Activated T-helper 2 cell treated with anti-CD3 and anti-CD28 coated beads, Interferon-gamma antibody, Interleukin-2, Interleukin-4, amounts not matched to agents 10 μg/mL and 5 μg/mL and 100 μg/mL, durations not matched to agents 14 hours and 24 hours and 36 hours (primary cell): ENCODE measurements at places on chromosomes 12 and 14. TPM values are rescaled to one million over a fixed set of nuclear protein-coding genes. Genes with fewer than 3 reads are reported as not detected.

- no peak overlapping the region for H3K4me3 ChIP-seq
- H3K27me3 ChIP-seq: no peaks in the 10 kb centered on the region
- H3K4me1 ChIP-seq: no peaks in the 10 kb centered on the region
Measured at GRCh38 chr12:59444932-59445331, 150.9 kb upstream of the SLC16A7 start.

- peaks cover 8% of the 10 kb centered on the region for H3K4me1 ChIP-seq
- H3K27me3 ChIP-seq: peaks cover 10% of the 10 kb centered on the region
- no peak overlapping the region for H3K27ac ChIP-seq
- H3K36me3 ChIP-seq: peaks cover under 1% of the 10 kb centered on the region
Measured at GRCh38 chr14:101601606-101602465, 40.5 kb downstream of the DIO3 start.

DNA sequence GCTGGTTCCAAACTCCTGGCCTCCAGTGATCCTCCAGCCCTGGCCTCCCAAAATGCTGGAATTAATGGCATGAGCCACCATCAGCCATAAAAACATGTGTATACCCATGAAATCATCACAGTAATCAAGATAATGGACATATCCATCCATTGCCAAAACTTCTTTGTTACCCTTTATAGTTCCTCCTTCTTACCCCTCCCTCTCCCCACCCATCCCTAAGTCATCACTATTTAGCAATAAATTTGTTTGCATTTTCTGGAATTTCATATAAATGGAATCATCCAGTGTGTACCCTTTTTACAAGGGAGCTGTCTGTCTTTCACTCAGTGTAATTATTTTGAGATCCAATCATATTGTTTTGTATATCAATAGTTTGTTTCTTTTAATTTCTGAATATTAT, 42.4 kb downstream of the RPH3A start:
- no peak overlapping the region for H3K27ac ChIP-seq
- peaks cover 22% of the 10 kb centered on the region for H3K27me3 ChIP-seq
- no peak for DNase-seq
- H3K4me1 ChIP-seq: no peaks in the 10 kb centered on the region
- no peak overlapping the region for H3K4me3 ChIP-seq
- H3K36me3 ChIP-seq: no peaks in the 10 kb centered on the region

- peaks cover 21% of the 10 kb centered on the region for H3K4me1 ChIP-seq
- H3K27ac ChIP-seq: no peak overlapping the region
- DNase-seq: no peak
- H3K27me3 ChIP-seq: no peaks in the 10 kb centered on the region
- no peaks in the 10 kb centered on the region for H3K36me3 ChIP-seq
- H3K4me3 ChIP-seq: no peak overlapping the region
Measured at GRCh38 chr12:123445388-123446332, 9.2 kb upstream of the RILPL2 start.

DNA sequence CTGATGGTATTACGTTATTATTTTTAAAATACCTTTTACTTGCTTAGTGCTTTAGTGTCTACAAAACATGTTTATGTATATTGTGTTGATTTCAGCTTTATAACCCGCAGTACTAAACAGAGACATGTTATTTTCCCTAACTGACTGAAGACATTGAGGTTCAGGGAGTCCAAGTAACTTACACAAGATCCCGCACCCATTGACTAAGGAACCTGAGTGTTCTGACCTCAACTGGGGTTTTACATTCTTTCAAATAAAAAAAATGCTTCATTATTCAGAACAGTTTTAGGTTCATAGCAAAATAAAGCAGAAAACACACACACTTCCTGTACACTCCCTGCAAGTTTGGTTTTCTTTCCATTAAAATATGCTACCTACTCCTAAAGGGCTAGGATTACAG, 60.4 kb upstream of the METAP2 start:
- no peak overlapping the region for H3K4me3 ChIP-seq
- no peaks in the 10 kb centered on the region for H3K4me1 ChIP-seq
- H3K27me3 ChIP-seq: no peaks in the 10 kb centered on the region
- no peak for DNase-seq

- no peak overlapping the region for H3K27ac ChIP-seq
- DNase-seq: no peak
- H3K36me3 ChIP-seq: no peaks in the 10 kb centered on the region
- no peak overlapping the region for H3K4me3 ChIP-seq
Measured at GRCh38 chr14:26163761-26164160, 434.1 kb downstream of the NOVA1 start.

- no peak overlapping the region for H3K27ac ChIP-seq
- DNase-seq: peak; percentile 5
- no peaks in the 10 kb centered on the region for H3K36me3 ChIP-seq
- no peak overlapping the region for H3K4me3 ChIP-seq
- H3K27me3 ChIP-seq: no peaks in the 10 kb centered on the region
Measured at GRCh38 chr14:101247842-101248725, 313.2 kb upstream of the DIO3 start.

The SYNDIG1L gene
- not detected in 2 replicates for total RNA-seq

GRCh38 chr12:118377884-118378470, 1.6 kb downstream of the SUDS3 start:
- peaks cover 19% of the 10 kb centered on the region for H3K36me3 ChIP-seq
- no peaks in the 10 kb centered on the region for H3K27me3 ChIP-seq
- peak overlapping the region; percentile 78 for H3K4me3 ChIP-seq
- peaks cover 33% of the 10 kb centered on the region for H3K4me1 ChIP-seq
- H3K27ac ChIP-seq: peak overlapping the region; percentile 69

The HOXC10 gene
- not detected in 2 replicates for total RNA-seq

The DTX1 gene
- total RNA-seq: 0.16 TPM in 1 of 2 replicates, not detected in the other

GRCh38 chr12:22361785-22362184, 27.3 kb upstream of the ST8SIA1 start:
- no peak for DNase-seq
- peaks cover 2% of the 10 kb centered on the region for H3K27me3 ChIP-seq
- no peak overlapping the region for H3K4me3 ChIP-seq
- no peaks in the 10 kb centered on the region for H3K36me3 ChIP-seq
- H3K27ac ChIP-seq: no peak overlapping the region

DNA sequence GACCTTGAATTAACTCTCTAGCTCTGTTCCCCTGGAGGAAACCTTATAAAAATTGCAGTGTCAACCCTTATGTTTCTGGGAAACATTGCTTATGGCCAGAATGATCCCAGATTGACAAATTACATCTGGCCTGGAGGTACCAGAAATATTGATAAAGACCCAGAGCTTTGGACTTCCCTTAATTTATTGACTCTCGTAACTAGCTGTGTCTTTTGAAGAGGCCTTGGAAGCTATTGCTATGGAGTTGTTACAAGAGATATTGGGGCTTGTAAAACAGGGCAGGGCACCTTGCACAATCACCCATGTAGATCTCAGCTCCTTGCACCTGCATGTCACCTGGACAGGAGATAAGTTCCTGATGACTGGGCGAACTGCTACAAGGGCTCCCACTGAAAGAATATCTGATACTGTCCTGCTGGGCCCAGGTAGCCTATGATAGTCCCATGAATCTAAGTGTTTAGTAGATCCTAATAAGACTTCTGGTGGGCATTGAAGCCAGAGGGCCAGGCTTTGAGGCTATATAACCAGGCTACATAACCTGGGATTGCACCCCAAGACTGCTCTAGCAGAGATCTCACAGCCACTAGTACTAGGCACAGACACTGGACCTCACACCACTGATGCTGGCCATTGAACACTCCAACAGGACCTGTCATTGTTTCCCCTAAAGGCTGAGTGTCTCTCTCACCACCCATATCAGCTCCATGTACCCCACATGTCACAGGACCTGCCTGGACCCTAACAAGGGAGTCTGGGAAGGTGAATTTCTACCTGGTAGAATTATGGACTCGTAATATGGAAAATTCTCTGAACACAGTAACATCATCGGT, 135.7 kb upstream of the PWP1 start:
- H3K4me3 ChIP-seq: no peak overlapping the region
- DNase-seq: no peak
- no peak overlapping the region for H3K27ac ChIP-seq
- no peaks in the 10 kb centered on the region for H3K27me3 ChIP-seq
- no peaks in the 10 kb centered on the region for H3K4me1 ChIP-seq

DNA sequence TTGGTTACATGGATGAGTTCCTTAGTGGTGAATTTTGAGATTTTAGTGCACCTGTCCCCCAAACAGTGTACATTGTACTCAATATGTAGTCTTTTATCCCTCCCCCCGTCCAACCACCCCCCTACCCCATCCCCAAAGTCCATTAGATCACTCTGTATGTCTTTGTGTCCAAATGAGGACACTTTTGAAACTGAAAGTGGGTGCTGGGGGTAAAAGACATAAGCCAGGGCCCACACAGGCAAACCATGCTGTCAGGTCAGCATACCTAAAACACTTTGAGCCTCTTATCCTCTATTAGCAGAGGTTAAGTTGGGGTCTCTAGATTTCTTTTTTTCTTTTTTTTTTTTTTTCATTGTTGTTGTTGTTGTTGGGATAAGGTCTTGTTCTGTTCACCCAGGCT, 31.3 kb upstream of the KICS2 start:
- no peak overlapping the region for H3K27ac ChIP-seq
- no peaks in the 10 kb centered on the region for H3K36me3 ChIP-seq
- H3K4me1 ChIP-seq: peaks cover 8% of the 10 kb centered on the region
- H3K4me3 ChIP-seq: no peak overlapping the region
- no peak for DNase-seq

DNA sequence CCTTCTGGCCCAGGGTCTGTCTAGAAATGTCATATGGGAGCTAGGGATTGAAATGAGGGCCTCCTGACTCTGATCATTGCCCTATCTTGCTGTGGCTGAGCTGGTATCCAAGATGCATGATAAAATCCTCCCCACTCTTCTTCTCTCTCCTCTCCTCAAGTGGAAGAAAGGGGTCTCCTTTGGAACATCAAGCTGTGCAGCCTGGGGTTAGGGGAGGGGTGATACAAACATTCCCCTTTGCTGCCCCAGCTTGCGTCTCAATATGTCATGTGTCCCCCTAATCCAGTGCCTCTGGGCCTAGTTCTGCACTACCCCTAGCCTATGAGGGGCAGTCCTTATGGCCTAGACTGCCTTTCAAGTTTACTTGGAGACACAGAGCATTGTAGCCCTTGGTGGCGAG, 8.5 kb downstream of the RDH16 start:
- no peak overlapping the region for H3K4me3 ChIP-seq
- peaks cover 26% of the 10 kb centered on the region for H3K27me3 ChIP-seq
- no peaks in the 10 kb centered on the region for H3K36me3 ChIP-seq
- H3K27ac ChIP-seq: no peak overlapping the region
- DNase-seq: no peak

DNA sequence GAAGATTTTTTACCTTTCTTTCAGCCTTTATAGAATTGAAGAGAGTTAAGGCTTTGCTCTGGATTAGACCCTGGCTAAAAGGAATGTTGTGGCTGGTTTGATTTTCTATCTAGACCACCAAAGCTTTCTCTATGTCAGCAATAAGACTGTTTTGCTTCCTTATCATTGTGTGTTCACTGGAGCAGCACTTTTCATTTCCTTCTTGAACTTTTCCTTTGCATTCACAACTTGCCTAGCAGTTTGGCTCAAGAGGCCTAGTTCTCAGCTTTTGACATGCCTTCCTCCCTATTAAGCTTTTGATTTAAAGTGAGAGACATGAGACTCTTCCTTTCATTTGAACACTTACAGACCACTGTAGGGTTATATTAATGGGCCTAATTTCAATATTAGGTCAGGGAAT, 64.1 kb upstream of the USP15 start:
- H3K4me1 ChIP-seq: peaks cover 12% of the 10 kb centered on the region
- DNase-seq: no peak
- H3K27ac ChIP-seq: no peak overlapping the region
- peaks cover 30% of the 10 kb centered on the region for H3K27me3 ChIP-seq
- no peak overlapping the region for H3K4me3 ChIP-seq

- DNase-seq: no peak
- H3K27ac ChIP-seq: no peak overlapping the region
- peaks cover 39% of the 10 kb centered on the region for H3K4me1 ChIP-seq
- peaks cover 51% of the 10 kb centered on the region for H3K36me3 ChIP-seq
- H3K27me3 ChIP-seq: no peaks in the 10 kb centered on the region
Measured at GRCh38 chr12:45745861-45746277, 16.4 kb downstream of the ARID2 start.

DNA sequence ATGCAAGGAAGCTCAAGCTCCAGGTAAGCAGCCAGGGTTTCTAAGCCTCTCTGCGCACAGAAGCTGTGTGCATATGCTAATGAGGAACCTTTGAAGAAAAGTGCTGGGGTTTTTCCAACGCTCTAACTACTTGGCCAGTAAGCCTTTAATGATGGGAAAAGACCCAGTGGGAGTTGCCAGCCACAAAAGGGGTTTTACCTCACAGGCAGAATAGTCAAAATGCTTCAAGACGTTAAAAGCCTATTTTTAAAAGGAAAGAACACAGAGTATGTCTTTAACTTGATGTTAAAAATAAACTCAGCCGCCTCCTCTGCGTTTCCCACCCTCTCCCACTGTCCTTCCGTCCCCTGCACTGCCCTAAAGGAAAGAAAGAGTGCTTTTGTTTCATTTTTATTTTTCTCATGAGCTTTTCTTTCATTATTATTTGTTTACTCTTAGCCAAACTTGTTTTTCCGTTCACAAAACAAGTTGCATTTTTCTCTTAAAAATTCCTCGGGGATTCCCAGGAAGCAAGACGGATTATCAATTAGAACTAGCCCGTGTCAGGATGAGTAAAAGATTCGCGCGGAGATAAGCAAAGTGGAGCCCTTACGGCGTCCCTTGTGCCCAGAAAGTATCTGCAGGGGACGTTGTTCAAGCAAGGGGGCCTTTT, 209.8 kb upstream of the NUDT4 start:
- no peaks in the 10 kb centered on the region for H3K27me3 ChIP-seq
- H3K4me1 ChIP-seq: peaks cover 12% of the 10 kb centered on the region
- peak overlapping the region; percentile 31 for H3K27ac ChIP-seq
- no peak for DNase-seq
- peak overlapping the region; percentile 42 for H3K4me3 ChIP-seq

DNA sequence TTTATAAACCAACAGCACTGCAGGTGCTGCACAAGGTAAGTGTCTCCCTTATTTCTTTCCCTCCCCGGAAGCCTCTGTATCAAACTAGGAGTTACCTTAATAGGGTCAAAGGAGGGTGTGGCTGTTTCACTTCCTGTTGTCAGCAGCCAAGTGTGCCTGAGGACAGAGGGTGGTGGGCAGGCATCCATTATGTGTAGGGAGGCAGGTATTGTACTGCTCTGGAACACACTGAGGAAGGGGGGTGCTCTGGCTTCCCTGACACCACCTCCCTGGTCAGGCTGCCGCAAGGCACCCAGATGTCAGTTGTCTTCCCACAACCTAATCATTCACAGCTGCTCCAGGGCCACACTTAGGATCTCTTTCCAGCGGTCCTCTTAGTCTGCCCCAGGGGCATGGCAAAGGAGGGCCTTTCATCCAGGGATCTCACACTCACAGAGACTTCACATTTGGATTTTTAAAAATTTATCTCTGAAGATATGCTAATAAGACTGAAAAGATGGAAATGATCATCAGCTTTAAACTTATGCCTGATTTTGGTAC, 132.0 kb upstream of the ARHGAP5 start:
- peaks cover 23% of the 10 kb centered on the region for H3K4me1 ChIP-seq
- H3K4me3 ChIP-seq: no peak overlapping the region
- no peak for DNase-seq

DNA sequence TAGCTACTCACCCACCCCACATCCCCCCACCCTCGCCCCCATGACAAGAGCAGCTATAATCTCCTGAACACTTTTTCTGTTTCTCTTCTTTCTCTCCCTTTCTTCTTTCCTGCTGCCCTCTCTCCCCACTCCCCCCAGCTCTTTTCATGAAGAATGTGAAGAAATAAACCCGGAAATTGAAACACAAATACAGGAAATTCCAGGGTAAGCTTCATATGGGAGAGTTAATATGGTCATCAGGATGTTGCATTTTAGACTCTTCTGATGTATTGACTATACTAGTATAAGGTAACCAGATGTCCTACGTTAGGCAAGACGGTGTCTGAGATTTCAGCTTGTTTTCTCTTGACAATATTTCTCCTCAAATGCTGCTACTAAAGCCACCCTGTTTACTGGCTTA, 41.6 kb upstream of the LRIG3 start:
- no peak overlapping the region for H3K27ac ChIP-seq
- no peak for DNase-seq
- H3K4me3 ChIP-seq: no peak overlapping the region

The CLEC4C gene
- not detected in 2 replicates for total RNA-seq

The NUAK1 gene
- 0.02 and 0.11 TPM in 2 replicates for total RNA-seq
